ENCODE measurements at places on chromosomes 7 and 10.

GRCh38 chr10:54843085-54843646 is 42.1 kb upstream of the PCDH15 start:
- DNase-seq, result no peak

GRCh38 chr7:11714205-11714604 is 117.8 kb downstream of the THSD7A start:
- no peak for DNase-seq

DNA sequence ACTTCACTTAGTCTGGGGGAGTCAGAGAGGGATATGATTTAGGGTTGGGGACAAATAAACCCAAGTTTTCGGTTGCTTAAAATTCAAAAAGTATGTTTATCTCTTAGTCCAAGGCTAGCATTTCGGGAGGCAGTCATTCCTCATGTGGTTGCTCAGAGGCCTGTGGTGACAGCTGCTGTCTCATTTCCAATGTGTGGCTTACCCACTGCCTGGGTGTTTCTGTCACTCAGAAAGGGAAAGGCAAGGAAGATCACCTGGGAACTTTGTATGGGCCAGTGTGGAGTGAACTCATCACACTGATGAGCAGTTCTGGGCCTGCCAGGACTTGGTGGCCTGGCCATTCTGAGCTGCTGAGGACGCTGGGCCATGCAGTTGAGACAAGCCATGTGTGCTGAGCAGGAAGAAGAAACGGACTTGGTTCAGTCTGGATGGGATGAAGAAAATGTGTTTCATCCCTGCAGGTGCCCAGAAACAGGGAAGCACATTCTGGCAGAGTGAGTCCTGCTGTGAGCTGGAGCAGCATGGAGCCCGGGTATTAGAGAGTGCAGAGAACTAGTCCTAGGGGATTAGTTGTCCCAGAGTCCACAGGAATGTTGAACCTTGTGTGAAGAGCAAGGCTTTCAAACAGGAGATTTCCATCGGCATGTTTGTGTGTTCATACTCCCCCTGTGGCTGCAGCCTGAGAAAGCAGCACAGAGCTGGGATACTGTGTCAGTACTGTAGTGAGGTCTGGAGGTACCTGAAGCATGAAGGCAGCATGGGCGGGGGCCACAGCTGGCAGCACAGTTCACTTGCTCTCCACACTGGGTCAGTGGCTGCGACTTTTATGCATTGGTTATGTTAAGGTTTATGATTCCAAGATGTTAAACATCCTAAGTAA is 211.1 kb upstream of the IGFBP3 start:
- DNase-seq, result peak; percentile 56

DNA sequence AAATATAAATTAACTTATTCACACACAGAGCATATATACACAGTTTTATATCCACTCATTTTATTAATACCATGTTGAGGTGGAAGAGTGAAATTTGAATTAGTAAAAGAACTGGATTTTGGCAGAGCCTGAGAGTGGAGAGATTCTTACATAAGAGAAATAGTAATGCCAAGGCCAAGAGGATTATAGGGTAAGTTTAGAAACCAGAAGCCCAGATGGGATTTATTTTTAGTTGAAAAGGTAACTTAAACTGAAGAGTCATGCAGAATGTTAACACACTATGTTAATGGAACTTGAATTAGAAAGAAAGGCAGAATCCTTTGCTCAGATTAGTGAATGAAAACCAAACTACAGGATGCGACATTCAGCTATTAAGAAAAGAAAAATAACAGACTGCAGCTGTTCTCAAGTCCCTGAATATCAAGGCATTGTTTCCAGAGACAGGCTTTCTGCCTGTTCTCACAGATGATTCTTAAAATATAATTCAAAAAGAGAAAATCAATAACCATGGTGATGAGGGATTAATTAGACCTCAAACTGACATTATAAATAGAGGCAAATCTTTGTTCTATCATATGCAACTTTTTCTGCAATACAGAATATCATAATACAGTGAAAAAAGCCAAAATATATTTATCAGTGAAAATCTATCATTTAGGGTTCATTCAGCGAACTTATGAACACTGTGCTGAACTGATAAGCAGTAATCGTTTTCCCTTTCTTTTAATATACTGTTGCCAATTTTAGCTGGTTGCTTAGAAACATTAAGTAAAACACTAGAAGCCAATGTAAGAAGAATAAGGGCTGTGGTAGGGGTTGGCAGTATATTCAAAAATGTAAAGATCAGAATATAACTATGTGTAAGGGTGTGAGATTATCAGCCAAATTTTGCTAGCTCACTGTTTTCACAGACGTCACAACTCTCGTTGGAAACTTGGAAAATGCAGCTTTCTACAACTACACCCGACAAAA is 34.4 kb downstream of the HECTD2 start:
- DNase-seq, result no peak

- DNase-seq, result no peak
These were observed 147.1 kb downstream of the TRIL start for GRCh38 chr7:28811008-28811407.

- no peak for DNase-seq
These were observed 39.6 kb upstream of the SP8 start for GRCh38 chr7:20826243-20826642.

- no peak for DNase-seq
These were observed 97.0 kb downstream of the TPK1 start for GRCh38 chr7:144738708-144739314.

- no peak for DNase-seq
These were observed 70.2 kb downstream of the CAV1 start for GRCh38 chr7:116595063-116595462.

GRCh38 chr10:80908611-80909010 is 370.9 kb downstream of the SH2D4B start:
- DNase-seq, result no peak

DNA sequence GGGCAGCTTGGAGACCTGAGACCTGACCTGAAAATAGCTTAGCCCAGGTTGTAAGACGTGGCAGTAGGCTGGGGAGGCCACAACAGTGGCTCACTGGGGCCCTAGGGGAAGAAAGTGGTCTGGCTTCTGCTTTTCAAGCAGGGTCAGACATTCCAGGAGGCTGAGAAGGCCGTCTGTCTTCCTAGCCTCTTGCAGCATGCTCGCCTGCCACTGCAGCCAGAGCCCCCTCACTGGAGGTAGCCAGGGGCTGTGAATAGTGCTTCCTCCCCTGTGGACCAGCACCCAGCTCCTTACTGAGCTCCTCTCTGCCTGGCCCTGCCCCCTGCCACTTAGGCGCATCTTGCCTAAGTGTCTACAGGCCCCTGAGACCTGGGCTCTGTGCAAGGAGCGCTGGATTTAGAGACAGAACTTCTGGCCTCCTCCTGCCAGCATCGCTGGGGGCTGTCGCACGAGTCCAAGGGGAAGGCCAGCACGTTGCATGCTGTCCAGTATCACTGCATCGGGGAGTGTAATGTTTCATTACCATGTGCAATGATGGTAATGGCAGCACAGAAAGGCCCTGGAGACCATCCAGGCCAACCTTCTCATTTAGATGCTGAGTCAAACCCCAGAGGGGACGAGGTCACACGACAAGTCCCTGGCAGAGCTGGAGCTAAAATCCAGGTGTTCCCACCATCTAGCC is 12.7 kb downstream of the ZMIZ1 start:
- DNase-seq, result no peak

DNA sequence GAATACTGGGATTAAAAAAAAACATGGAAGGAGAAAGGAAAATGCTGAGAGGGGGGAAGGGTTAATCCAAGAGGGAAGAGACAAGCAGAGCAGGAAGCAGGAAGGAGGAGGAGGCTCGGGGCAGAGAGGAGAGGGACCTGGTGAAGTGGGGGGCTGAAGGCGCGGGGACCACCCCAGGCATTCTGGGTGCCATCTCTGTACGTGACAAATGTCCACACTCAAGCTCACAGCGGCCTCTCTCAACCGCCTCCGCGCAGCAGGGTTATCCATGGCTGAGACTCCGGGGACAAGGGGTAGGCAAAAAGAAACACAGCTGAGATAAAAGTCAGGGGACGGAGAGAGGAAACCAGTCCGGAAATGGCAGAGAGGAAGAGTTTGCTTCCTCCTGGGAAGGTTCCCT is 33.9 kb downstream of the EN2 start:
- DNase-seq, result no peak
